ENCODE measurements at places on chromosomes 7 and 10.

GRCh38 chr10:86387178-86387794 is 20.7 kb upstream of the GRID1 start:
- no peak for DNase-seq

- peak; percentile 45 for DNase-seq
These were observed 39.0 kb downstream of the ADK start for GRCh38 chr10:74189999-74190421.

DNA sequence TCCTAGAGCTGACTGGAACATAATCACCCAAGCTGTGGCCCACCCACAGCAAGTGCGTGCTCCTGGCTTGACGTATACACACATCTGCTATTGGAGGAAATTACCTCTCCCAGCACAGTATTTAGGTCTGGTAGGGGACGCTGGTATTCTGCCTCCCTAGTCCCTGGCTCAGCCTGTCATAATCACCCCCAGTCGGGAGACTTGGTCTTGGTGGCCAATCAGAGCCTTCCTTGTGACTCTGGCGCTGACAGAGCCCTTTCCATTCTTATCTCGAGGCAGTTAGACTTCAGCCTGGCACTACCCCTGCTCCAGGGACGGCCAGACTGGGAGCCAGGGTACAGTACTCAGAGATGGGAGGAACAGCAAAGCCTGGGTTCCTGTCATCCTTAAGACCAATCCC is 14.3 kb upstream of the PRKAG2 start:
- no peak for DNase-seq

DNA sequence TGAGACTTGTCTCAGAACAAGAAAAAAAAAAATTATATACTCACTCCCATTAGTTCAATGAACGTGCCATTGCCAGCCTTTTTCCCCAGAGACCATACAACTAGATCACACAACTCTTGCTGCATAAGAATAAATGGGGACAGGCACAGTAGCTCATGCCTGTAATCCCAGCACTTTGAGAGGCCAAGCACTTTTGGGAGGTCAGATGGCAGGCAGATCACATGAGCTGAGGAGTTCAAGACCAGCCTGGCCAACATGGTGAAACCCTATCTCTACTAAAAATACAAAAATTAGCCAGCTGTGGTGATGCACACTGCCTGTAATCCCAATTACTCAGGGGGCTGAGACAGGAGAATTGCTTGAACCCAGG is 13.6 kb downstream of the PDLIM1 start:
- no peak for DNase-seq

DNA sequence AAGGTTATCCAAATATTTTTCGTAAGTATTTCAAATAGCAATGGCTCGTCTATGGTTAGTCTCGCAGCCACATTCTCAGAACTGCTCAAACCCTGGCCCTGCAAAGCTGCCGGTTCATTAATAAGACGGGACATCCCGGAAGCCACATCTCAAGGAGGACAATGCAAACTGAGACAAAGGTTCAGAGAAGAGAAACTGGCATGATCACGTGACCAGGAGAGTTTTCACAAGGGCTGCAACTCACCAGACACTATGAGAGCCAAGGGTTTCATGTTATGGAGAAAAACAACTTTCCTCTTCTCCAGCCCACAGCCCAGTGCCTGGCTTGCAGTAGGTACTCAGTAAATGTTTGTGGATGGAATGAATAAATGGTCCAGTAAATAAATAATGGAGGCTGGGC is 5.0 kb upstream of the HSPA12A start:
- DNase-seq = no peak
